ENCODE measurements at places on chromosomes 6 and 20.

GRCh38 chr6:43950731-43951062 lies 176.6 kb downstream of the MRPL14 start:
- no peak for DNase-seq

DNA sequence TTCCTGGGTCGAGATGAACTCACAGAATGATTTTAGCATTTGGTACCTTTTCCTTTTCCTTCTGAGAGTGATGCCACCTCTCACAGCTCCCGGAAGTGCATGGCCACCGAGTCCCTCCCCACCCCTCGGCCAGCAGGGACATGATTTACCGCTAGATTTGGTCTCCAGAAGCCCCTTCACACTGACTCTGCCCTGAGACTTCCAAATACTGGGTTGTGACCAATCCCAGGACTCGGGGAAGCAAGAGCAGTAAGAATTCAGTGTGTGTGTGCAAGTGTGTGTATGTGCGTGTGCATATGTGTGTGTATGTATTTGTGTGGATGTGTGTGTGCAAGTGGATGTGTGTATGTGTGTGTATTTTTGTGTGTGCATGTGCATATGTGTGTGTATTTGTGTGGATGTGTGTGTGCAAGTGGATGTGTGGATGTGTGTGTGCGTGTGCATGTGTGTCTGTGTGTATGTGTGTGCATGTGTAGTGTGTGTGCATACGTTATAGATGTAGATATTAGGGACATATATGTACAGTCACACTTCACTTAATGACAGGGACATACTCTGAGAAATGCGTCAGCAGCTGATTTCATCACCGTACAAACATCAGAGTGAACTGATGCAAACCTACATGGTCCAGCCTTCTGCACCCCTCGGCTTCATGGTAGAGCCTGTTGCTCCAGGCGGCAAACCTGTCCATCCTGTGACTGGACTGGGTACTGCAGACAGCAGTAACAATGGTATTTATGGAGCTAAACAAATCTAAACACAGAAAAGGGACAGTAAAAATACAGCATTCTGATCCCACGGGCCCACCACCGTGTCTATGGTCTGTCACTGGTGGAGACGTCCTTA lies 374.5 kb downstream of the TAF4 start:
- no peak for DNase-seq

DNA sequence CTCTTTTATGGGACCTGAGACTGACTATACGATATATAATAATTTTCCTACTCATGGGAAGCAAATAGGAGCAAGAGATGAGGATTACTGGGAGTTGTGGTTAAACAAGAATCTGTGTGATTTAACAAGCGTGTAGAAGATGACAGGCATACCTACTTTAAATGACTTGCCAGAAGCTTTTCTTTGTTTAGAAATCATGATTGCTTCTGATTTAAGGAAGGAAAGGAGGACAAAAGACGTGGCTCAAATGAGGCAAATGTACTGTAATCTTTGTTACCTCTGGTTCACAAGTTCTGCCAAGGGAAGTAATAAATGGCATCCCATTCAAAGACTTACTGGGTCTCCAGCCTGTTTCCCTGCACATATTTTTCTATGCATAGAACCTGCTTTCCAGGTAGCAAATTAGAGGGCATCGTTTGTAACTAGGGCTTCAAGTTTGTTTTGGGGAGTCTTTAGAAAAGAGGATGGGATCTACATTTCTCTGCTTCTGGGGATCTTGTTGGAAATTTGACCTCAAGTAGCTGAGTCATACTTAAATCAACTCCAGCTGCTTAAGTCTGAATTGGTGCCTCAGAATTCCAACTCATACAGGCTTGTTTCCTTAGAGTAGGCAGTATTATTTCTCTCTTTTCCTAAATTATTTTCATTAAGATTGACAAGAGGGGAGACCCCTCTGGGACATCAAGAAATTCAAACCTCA lies 2.9 kb upstream of the TRMT11 start:
- DNase-seq: no peak

DNA sequence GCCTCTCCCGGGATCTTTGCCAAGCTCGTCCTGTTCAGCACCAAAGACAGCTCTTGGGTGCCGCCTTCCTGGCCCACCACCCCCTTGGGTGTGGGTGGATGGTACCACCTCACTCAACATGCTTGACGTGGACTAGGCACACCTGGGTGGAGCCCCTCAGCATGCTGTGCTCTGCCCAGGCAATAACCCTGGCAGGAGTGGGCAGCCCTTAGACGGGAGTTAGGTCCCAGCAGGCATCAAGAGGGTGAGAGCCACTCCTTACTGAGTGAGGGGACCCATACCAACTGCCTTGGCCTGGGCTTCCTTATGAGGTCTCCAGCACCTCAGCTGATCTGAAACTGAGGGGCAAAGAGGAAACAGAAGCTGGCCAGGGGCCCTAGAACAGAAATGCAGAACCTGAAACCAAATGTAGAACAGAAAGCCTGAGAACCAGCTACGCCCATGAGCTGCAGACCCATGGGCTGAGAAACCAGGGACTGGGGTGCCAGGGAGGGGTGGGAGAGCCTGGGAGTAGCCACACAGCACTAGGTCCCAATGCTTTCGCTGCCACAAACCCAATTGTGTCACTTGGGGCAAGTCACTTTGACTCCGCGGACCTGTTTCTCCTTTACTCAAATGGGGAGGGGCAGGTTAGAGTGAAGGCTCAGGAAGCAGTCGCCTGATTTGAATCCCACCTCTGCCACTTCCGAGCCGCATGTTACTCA lies 2.0 kb downstream of the FGD2 start:
- DNase-seq: no peak

DNA sequence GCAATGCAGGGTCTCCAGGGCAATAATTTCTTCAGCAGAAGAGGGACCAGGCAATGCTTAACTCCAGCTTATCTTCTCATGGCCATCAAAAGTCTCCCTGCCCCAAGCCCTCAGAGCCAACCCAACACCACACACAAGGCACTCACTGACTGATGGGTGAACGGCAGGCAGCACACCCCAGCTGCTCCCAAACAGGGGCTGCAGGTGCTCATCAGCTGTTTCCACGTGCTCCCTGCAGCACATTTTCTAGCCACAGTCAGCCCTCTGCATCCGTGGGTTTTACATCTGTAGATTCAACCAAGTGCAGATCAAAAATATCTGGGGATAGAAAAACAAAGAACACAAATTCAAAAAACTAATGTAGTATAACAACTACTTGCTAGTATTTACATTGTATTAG lies 4.0 kb upstream of the GABRR1 start:
- DNase-seq: no peak

DNA sequence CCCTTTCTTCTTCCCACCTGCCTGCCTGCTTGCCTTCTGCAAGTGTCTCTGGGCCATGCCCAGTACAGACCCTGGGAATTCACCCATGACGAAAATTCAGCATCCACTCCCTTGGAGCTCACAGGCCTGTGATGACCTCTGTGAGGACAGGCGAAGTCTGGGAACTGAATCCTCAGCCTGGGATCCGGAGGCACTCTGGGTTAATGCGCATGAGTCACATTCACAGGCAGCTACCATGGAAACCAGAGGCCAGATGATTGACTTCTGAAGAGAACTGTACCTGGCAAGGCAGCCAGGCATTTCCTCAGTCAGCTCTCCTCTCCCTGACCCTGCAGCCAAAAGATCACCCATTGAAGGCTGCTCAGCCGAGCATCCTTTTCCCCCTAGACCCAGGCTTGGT lies 41.0 kb downstream of the SLC9A8 start:
- no peak for DNase-seq

Measured in omental fat pad (tissue), 4 donors.